ENCODE measurements at places on chromosomes 6 and 20. TPM values are rescaled to one million over a fixed set of nuclear protein-coding genes. Genes with fewer than 3 reads are reported as not detected.

LAMA5 gene
- total RNA-seq = 408 TPM

STK4 gene
- total RNA-seq = 10.0 TPM

GNAS-AS1 gene
- total RNA-seq = not detected

PHF1 gene
- 16.6 TPM for total RNA-seq

DOK5 gene
- not detected for total RNA-seq

ZC3H12D gene
- total RNA-seq = 0.07 TPM

TGM3 gene
- 0.05 TPM for total RNA-seq

SYNCRIP gene
- total RNA-seq = 144 TPM

HSPA12B gene
- total RNA-seq = 0.29 TPM

CENPQ gene
- 7.5 TPM for total RNA-seq

GPR6 gene
- not detected for total RNA-seq

HS3ST5 gene
- not detected for total RNA-seq

KCNK16 gene
- not detected for total RNA-seq

ULBP2 gene
- total RNA-seq = 4.2 TPM

MUC22 gene
- total RNA-seq = not detected

UST gene
- 2.2 TPM for total RNA-seq

SLC22A2 gene
- 0.23 TPM for total RNA-seq

BTNL2 gene
- total RNA-seq = not detected

SLC4A11 gene
- total RNA-seq = 7.8 TPM

MAS1 gene
- total RNA-seq = not detected

C4A gene
- 0.89 TPM for total RNA-seq

CLPSL2 gene
- 1.4 TPM for total RNA-seq

PROKR2 gene
- not detected for total RNA-seq

MROH8 gene
- 0.81 TPM for total RNA-seq

MEI4 gene
- total RNA-seq = not detected

NRN1 gene
- 0.50 TPM for total RNA-seq

PRKN gene
- total RNA-seq = 0.07 TPM

FOXO3 gene
- total RNA-seq = 6.9 TPM

NEURL2 gene
- total RNA-seq = 1.5 TPM

ADAM33 gene
- total RNA-seq = 0.06 TPM

KIF25 gene
- not detected for total RNA-seq

CST11 gene
- total RNA-seq = not detected

HTR1E gene
- not detected for total RNA-seq

TNFRSF6B gene
- total RNA-seq = 0.53 TPM

UNC5CL gene
- total RNA-seq = 0.57 TPM

WFDC6 gene
- total RNA-seq = not detected

MYL9 gene
- total RNA-seq = 19.9 TPM

EHMT2 gene
- total RNA-seq = 31.4 TPM

Data from A549 treated with RU486 at 1 μM for 4 hours (cell line).